Keratinocyte (primary cell): ENCODE measurements at places on chromosomes 12 and 14.

DNA sequence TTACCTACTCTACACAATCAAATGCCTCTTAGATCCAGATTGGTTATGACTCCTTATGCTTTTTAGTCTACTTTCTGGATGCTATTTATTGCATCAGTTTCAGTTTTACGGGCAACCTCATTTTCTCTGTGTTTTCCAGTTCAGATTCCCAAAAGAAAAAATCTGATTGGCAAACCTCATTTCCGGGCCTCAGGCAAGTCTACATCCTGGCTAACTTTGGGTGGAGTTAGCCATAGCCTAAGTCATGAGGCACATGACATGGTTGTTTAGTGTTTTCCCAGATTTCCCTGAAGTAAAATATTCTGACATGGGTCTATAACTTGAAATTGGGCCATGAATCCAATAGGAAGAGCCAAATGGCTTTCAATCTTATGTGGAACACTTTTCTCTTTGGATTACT lies 339.7 kb downstream of the NUAK1 start:
- DNase-seq: no peak
- no peaks in the 10 kb centered on the region for H3K36me3 ChIP-seq
- peaks cover 8% of the 10 kb centered on the region for H3K4me1 ChIP-seq
- H3K27me3 ChIP-seq: no peaks in the 10 kb centered on the region
- no peak overlapping the region for H3K27ac ChIP-seq

DNA sequence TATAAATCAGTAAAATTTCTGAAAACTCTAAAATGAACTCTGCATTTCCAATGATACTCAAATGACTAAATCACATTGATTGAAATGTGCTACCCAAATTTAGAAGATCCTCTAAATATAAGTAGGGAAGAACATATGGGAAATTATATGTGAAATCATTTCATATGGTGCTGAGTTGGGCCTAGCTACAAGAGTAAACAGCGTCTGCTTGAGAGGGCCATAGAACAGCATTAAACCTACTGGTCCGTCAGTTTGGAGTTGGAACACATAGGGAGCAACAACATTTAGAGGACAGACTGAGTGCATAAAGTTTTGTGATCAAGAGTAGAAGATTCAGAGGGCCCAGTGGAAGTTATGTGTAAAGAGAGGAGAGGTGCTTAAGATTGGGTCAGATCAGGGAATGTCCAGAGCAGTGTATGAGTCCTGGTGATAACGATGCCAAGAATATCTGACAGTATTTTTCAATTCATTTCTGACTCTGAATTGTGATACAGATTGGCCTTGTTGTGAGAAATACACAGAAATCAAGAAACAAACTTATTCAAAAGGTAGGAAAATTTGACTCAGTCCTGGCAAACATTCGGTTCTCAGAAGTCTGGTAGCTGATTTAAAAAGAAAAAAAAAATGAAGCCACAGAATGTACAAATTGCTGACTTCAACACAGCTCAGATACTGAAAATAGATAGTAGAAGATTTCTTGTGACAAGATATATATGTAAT lies 362.2 kb downstream of the CCDC91 start:
- H3K4me1 ChIP-seq: peaks cover 12% of the 10 kb centered on the region
- no peak overlapping the region for H3K27ac ChIP-seq
- no peak for DNase-seq

- no peaks in the 10 kb centered on the region for H3K27me3 ChIP-seq
- H3K36me3 ChIP-seq: no peaks in the 10 kb centered on the region
- no peak for DNase-seq
- H3K4me1 ChIP-seq: no peaks in the 10 kb centered on the region
- no peak overlapping the region for H3K27ac ChIP-seq
These were observed 52.8 kb downstream of the SLCO1B1 start for GRCh38 chr12:21183721-21184275.

GRCh38 chr12:109609342-109609741 lies 35.7 kb downstream of the MVK start:
- H3K4me3 ChIP-seq: no peak overlapping the region
- peaks cover 17% of the 10 kb centered on the region for H3K27me3 ChIP-seq
- H3K27ac ChIP-seq: no peak overlapping the region
- DNase-seq: no peak
- H3K4me1 ChIP-seq: no peaks in the 10 kb centered on the region

GRCh38 chr12:27616356-27617142 lies 79.7 kb upstream of the REP15 start:
- peaks cover 74% of the 10 kb centered on the region for H3K4me1 ChIP-seq
- no peak overlapping the region for H3K4me3 ChIP-seq
- H3K36me3 ChIP-seq: no peaks in the 10 kb centered on the region
- no peak for DNase-seq
- no peaks in the 10 kb centered on the region for H3K27me3 ChIP-seq

GRCh38 chr14:40292664-40293063 lies 860.4 kb upstream of the FBXO33 start:
- no peaks in the 10 kb centered on the region for H3K27me3 ChIP-seq
- DNase-seq: no peak
- H3K36me3 ChIP-seq: no peaks in the 10 kb centered on the region
- no peaks in the 10 kb centered on the region for H3K4me1 ChIP-seq
- H3K27ac ChIP-seq: no peak overlapping the region
- H3K4me3 ChIP-seq: no peak overlapping the region

- H3K36me3 ChIP-seq: peaks cover 15% of the 10 kb centered on the region
- H3K27ac ChIP-seq: no peak overlapping the region
- H3K4me3 ChIP-seq: no peak overlapping the region
- no peaks in the 10 kb centered on the region for H3K27me3 ChIP-seq
- no peak for DNase-seq
These were observed 23.3 kb upstream of the BTBD6 start for GRCh38 chr14:105224845-105225570.

GRCh38 chr12:78293059-78293686 lies 462.5 kb downstream of the NAV3 start:
- H3K36me3 ChIP-seq: no peaks in the 10 kb centered on the region
- peaks cover 4% of the 10 kb centered on the region for H3K4me1 ChIP-seq
- no peaks in the 10 kb centered on the region for H3K27me3 ChIP-seq
- no peak overlapping the region for H3K4me3 ChIP-seq

DNA sequence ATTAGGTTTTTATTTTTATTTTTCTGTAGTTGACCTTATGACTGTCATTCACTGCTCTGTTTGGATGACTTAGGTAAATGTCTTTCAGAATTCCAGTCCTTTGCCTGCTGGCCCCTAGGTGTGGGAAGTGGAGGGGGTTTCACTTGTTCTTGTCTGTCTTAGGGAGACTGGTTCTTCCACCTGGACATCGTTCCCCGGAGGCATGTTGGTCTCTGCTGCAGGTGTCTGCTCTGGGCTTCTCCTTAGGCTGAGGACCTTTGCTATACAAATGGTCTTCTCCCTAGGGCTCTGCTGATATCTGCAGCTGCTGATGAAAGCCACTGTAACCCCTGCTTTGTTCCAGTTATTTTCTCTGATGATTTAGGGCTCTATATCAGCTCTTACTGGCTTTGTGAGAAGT lies 97.1 kb downstream of the OTOGL start:
- H3K4me1 ChIP-seq: no peaks in the 10 kb centered on the region
- H3K27ac ChIP-seq: no peak overlapping the region
- no peaks in the 10 kb centered on the region for H3K27me3 ChIP-seq

DNA sequence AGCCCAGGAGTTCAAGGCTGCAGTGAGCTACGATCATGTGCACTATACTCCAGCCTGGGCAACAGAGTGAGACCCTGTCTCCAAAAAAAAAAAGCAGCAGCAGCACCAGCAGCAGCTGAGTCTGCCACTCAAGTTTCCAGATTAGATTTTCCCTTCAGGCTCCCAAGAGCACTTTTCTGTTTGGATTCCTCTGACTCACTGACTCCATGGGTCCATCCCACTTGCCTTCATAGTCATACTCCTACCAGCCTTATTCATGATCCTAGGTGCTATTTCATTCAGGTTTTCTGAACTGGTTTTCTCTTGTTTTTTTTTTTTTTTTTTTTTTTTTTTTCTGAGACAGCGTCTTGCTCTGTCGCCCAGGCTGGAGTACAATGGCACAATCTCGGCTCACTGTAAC lies 6.8 kb upstream of the TWF1 start:
- H3K4me3 ChIP-seq: no peak overlapping the region
- peaks cover 17% of the 10 kb centered on the region for H3K4me1 ChIP-seq
- H3K27me3 ChIP-seq: no peaks in the 10 kb centered on the region
- H3K36me3 ChIP-seq: no peaks in the 10 kb centered on the region
- no peak for DNase-seq

DNA sequence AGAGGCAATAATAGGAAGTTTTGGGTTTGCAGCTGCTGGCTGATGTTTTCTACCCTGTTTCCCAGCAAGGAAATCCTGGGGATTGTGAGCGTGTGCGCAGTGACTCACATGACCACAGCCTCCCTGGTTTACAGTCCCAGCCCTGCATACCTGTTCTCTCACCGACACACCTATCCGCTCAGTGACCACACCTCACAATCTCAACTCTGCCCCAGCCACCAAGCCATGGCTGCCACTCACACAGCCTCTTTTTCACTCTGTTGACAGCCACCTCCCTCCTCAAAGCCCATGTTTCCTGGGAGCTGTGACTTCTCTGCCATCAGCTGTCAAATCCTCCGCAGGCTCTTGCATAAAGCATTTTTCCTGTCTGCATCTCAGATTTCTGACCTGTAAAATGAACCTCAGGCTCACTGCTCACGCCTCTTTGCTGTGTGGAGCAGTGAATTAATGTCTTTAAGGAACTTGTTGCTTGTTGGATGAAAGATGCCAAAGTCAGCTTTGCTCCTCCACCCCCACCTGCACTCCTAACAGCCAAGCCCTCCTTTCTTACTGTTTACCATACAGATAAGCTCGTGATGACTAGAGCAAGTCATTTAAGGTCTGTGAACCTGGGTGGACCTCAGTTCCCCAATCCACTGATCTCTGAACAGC lies 43.5 kb downstream of the B4GALNT3 start:
- peak; percentile 92 for DNase-seq
- no peaks in the 10 kb centered on the region for H3K36me3 ChIP-seq
- H3K27ac ChIP-seq: peak overlapping the region; percentile 70
- H3K4me3 ChIP-seq: no peak overlapping the region
- no peaks in the 10 kb centered on the region for H3K27me3 ChIP-seq

DNA sequence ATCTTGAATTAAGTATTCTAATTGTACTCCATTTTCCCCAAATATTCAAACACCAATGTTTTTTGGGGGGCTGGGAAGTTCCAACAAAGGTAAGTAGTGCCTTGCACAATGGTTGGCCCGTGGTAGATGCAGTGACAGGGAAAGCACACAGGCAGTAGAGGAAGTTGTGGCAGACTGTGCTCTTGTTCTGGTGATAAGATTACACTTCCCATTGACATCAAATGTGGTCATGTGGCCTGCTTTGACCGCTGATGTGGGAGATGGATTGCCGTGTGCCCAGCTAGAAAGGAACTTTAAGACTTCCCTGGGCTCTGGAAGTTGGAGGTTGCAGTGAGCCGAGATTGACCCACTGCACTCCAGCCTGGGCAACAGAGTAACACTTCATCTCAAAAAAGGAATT lies 223.8 kb downstream of the VRK1 start:
- no peak overlapping the region for H3K27ac ChIP-seq
- no peaks in the 10 kb centered on the region for H3K27me3 ChIP-seq
- H3K36me3 ChIP-seq: no peaks in the 10 kb centered on the region
- no peak for DNase-seq
- H3K4me1 ChIP-seq: no peaks in the 10 kb centered on the region
- no peak overlapping the region for H3K4me3 ChIP-seq

DNA sequence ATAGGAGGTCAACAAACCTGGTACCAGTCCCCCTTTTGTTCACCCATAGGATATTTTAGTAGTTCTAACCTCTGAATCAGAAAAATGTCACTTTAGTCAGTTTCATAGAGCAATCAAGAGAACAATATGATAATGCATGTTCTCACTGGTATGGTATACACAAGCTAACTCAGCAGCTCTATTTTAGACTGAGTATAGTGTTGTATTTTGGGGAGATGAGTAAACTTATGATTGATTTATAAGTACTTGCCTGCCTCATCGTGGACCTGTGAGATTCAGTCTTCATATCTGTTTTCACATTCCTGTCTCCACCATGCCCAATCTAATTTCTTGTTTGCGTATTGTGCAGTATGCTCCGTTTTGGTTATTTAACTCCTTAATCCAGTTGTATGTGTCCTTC lies 20.9 kb downstream of the COX16 start:
- no peak overlapping the region for H3K27ac ChIP-seq
- no peak overlapping the region for H3K4me3 ChIP-seq
- no peaks in the 10 kb centered on the region for H3K4me1 ChIP-seq

- no peak for DNase-seq
- H3K4me1 ChIP-seq: no peaks in the 10 kb centered on the region
- H3K27ac ChIP-seq: no peak overlapping the region
- peaks cover 32% of the 10 kb centered on the region for H3K36me3 ChIP-seq
These were observed 26.6 kb downstream of the UBE3B start for GRCh38 chr12:109504068-109504467.

DNA sequence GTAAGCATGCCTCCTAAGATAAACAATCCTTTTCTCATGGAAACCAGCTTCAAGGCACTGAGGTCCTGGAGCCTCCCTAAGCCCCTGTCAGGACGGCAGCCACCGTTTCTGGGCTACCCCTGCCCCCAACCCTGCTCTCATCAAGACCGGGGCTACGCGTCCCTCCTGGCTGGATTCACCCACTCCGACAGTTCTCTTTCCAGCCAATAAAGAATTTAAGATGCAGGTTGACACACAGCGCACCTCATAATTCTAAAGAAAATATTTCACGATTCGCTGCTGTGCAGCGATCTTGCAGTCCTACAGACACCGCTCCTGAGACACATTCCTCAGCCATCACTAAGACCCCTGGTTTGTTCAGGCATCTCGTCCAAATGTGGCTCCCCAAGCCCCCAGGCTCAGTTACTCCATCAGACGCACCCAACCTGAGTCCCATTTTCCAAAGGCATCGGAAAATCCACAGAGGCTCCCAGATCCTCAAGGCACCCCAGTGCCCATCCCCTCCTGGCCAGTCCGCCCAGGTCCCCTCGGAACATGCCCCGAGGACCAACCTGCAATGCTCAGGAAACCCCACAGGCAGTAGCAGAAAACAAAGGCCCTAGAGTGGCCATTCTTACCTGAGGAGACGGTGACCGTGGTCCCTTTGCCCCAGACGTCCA lies 336.3 kb downstream of the TMEM121 start:
- H3K27me3 ChIP-seq: no peaks in the 10 kb centered on the region
- no peaks in the 10 kb centered on the region for H3K4me1 ChIP-seq
- no peaks in the 10 kb centered on the region for H3K36me3 ChIP-seq

- DNase-seq: no peak
- no peaks in the 10 kb centered on the region for H3K36me3 ChIP-seq
- peaks cover 9% of the 10 kb centered on the region for H3K4me1 ChIP-seq
- H3K4me3 ChIP-seq: no peak overlapping the region
- no peaks in the 10 kb centered on the region for H3K27me3 ChIP-seq
These were observed 124.2 kb downstream of the SRGAP1 start for GRCh38 chr12:63968673-63969072.

GRCh38 chr12:61810486-61810885 lies 449.7 kb upstream of the USP15 start:
- H3K27me3 ChIP-seq: no peaks in the 10 kb centered on the region
- no peaks in the 10 kb centered on the region for H3K36me3 ChIP-seq
- H3K27ac ChIP-seq: no peak overlapping the region
- H3K4me3 ChIP-seq: no peak overlapping the region
- H3K4me1 ChIP-seq: no peaks in the 10 kb centered on the region

- no peak overlapping the region for H3K4me3 ChIP-seq
- no peak overlapping the region for H3K27ac ChIP-seq
- peaks cover 4% of the 10 kb centered on the region for H3K4me1 ChIP-seq
- no peaks in the 10 kb centered on the region for H3K27me3 ChIP-seq
These were observed 7.1 kb upstream of the SERPINA9 start for GRCh38 chr14:94483071-94483451.
